ENCODE measurements at places on chromosomes 12 and 14.

DNA sequence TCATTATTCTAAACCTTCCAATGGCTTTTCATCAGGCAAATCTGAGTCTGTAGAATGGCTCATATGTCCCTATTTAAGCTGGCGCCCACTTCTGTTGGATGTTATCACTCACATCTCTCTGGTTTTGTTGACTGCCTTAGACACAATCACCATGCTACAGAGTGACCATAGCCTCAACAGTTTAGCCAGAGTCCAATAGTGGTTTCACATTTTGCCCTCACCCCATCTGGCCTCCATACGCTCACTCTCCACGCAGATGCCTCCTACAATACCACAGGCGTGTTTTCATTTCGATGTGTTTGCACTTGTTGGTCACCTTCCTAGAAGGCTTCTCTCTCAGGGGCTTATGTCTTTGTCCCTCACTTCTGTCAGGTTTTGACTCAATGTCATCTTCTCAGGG is 3.4 kb downstream of the KLRB1 start:
- no peak for DNase-seq

DNA sequence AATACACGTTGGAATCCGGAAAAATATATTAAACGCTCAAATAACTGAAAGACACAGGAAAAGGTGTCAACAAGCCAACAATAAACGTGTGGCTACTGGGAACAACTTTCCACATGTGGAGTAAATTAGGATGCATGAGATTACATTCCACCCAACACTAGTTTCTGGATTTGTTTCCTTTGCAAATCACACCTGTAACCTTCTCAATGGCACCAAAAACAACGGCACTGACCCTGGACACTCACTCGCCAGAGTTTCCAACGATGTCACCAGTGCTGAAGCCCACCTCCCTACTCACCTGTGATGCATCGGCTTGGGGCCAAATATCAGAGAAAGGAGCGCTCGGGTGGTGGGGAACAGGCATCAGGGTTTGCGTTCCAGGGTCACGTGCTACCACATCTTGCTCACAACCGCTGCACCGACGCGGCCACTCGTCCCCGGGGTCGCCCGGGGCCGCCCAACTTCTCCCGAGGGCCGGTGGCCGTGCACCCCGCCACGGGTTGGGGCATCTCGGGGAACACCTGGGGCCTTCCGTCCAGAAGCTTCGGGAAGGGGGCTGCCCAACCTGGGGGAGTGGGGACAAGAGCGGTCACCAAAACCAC is 629 bp downstream of the PRDM4 start:
- DNase-seq = no peak

DNA sequence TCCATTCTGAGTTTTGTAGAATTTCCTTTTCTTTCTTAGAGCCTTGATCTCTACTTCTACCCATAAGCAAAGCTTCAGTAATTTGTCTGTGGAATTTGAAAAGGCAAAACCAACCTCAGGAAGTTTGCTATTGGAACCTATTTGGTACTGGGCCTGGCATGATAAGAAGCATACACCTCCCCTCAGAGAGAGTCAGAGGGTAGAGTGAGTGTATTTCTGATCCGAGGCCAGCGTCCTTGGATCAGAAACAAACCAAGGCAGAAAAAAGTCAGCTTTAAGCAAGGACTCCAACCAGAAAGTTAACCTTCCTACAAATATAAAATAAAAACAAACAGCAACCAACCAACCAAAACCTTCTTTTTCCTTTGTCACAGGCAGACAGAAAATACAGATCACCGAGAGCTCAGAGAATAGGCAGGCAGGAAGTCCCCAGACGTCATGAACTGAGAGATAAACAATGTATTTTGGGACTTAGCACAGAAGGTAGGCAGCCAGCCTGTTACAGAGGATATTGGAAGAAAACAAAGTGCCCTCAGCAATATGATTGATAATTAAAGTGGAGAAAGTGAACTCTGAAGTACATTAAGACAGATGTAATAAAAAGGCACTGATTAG is 141.5 kb downstream of the NEDD1 start:
- DNase-seq = no peak

DNA sequence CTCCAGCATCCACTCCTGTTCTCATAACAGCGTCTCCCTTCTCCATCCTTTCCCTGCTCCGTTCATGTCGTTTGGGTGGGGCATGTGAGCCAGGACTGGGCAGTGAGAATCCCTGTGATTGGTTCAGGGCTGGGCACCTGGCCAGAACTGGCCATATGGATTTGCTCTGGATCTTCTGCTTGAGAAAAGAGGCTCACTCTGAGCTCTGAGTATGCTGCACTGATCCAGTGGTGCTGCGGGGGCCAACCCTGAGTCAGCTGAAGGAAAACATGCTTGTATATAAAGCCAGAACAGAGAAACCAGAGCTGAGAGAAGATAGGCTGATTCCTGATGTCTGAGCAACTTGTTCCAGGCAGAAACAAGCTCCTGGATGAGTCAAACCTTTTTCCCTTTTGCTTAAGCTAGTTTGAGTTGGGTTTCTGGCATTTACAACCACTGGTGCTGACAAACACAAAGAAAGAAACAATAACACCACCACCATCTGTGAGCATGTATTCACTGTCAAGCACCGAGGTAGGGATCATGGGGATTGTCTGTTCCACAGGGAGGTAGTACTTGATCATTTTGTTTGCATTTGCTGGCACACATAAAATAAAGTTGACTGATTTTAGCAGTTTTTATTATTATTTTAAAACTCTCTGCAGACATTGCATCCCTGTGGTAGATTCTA is 14.0 kb upstream of the HPD start:
- DNase-seq = peak; percentile 93

GRCh38 chr12:47272412-47273190 is 192.8 kb upstream of the AMIGO2 start:
- no peak for DNase-seq

GRCh38 chr14:96180043-96180874 is 24.4 kb upstream of the BDKRB2 start:
- DNase-seq = no peak

DNA sequence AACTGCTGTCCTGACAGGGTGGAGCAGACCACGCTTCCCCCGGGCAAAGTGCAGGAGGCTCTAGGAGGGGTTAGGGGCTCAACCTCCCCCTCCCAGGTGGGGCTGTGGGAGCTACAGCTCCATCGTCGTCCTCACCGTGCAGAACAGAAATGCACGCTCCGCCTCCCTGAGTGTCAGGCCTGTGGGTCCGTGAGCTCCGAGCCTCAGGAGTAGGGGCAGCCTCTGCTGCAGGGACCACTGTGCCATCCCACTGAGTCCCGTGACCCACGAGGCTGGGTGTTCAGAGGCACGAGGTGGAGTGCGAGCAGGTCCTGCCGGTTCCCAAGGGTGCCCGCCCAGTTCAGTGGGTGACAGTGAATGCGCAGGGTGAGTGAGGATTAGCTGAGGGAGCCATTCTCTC is 48.6 kb downstream of the CACNA1C start:
- DNase-seq = no peak

DNA sequence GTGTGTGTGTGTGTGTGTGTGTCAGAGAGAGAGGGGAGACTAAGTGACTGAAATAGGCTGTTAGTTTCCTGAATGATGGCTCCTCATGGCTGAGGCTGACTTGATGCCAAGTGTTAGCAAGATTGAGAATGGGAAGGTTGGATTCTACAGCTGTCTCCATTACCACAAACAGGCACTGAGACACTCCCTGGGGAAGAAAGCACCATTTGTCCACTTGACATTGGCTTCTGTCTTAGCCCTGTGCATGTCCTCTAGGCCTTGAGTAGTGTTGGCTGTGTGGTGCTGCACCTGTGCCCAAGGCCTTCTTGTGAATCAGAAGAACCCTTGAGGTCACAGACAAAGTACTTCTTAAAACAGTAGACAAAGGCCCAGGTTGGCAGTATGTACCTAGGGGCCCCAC is 15.6 kb downstream of the ERG28 start:
- DNase-seq = no peak

- no peak for DNase-seq
Measured at GRCh38 chr14:93067088-93067487, 48.6 kb downstream of the ITPK1 start.

- peak; percentile 64 for DNase-seq
Measured at GRCh38 chr12:119182701-119183493, 4.2 kb downstream of the HSPB8 start.

DNA sequence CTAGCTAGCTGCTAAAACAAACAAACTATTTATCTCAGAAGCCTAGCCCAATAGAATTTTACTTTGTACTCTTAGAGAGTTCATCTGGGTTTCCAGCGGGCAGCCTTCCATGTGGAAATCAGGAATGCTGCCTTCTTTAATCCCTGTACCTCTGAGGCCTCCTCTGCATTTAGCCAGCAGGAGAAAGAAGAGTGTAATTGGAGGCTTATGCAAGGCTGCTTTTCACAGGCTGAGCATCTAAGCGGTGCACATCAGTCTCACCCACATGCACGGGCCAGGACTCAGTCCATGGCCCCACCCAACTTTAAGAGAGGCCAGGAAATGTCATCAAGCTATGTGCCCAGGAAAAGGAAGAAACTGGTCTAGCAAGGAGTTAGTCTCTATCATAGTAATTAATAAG is 14.0 kb upstream of the PTGDR start:
- peak; percentile 14 for DNase-seq

DNA sequence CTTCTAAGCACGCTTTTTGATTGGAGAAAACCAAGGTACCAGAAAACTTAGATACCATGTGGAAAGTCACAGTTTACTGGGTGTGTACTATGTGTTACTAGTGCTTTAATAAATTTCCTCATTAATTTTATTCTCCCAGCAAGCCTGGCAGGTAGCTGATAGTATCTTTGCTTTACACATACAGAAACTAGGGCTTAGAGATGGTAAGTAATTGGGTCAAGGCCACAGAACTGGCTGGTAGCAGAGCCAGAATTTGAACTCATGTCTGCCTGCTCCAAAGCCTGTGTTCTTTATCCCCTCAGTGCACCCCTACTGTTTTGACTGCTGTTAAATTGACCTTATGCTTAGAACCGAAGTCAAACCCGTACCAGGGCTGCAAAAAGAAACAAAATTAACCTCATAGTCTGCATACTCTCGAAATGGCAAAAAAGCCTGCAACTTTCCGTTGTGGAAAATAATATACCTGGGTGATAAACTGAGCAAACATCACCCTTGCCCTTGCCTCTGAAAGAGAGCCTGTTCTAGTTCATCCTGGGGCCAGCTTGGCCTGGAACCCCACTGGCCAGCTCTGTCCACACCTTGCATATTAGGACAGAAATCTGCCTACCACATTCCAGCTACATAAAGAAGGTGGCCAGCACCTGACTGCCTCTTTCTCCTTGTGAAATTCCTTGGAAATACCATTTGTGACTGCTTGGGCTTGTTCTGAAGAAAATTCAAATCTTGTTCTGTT is 118.9 kb downstream of the ETV6 start:
- no peak for DNase-seq

GRCh38 chr14:104792101-104792884 is 3.3 kb downstream of the AKT1 start:
- DNase-seq = no peak

- DNase-seq = no peak
Measured at GRCh38 chr12:45745861-45746277, 16.4 kb downstream of the ARID2 start.

DNA sequence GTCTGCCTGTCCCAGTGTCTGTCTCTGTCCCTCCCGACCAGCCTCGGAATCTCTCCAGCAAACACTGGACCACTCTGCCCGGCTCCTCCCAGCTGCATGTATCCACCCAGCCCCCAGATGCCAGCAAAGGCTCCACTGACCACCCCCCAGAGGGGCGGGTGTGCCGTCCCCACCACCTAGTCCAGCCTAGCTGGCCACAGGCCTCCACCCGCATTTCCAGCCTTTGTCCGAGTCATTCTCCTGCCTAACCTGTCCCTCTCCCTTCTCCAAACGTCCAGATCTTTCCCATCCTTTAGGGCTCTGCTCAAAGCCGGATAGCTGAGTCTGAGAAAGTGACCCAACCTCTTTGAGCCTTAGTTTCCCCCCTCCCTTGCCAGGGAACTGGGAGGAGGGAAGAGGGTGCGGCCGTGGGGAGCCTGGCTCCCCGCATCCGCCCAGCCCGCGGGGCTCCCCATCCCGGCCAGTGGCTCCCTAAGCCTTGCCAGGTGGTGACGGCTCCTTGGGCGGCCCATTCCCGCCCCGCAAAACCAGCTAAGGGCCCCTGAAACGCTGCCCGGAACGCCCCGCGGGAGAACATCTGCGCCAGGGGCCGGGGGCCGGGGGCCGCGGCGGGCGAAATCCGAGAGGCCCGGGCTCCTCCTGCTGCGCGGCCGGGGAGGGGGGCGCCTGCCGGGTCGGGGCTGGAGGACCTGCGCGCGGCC is 34.6 kb upstream of the ANKRD9 start:
- DNase-seq = no peak

- no peak for DNase-seq
Measured at GRCh38 chr12:23781118-23781517, 168.4 kb downstream of the SOX5 start.

- no peak for DNase-seq
Measured at GRCh38 chr14:40345334-40345733, 913.1 kb upstream of the FBXO33 start.

DNA sequence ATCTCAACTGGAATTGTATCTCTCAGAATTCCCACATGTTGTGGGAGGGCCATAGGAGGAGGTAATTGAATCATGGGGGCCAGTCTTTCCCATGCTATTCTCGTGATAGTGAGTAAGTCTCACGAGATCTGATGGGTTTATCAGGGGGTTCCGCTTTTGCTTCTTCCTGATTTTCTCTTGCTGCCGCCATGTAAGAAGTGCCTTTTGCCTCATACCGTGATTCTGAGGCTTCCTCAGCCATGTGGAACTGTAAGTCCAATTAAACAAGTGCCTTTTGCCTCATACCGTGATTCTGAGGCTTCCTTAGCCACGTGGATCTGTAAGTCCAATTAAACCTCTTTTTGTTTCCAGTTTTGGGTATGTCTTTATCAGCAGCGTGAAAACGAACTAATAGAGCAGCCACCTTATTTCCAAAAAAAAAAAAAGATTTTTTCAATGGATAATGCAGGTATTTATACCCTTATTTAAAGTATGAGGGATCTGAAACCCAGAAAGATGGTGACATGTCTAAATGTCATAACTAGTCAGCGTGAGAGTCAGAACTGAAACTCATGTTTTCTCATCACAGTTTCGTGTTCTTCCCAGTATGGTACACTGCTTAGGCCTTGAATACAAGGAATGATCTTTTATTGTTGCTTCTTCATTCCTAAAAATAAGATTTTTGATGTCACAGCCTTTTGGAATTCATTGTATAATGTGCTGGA is 89.6 kb downstream of the ERC1 start:
- DNase-seq = no peak

DNA sequence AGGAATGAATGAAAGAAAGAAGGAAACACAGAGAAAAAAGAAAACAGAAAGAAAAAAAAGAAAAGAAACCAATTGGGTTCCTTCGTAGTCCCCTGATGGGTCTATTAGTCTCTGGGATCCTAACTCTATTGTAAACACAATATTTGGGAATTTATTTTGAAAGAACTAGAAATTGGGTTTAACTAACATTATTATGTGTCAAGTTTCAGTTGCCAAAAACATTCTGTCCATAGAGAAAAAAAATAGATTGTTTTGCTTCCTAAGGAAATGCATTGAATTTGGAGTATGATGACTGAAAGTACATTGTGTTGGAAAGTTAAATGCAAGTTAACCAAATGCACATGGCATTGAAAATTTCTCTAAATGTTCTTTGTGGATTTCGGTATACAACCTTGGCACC is 52.8 kb upstream of the PPP1R12A start:
- no peak for DNase-seq
